Anterior cingulate cortex (tissue), 58 donors: ENCODE measurements at places on chromosomes 6 and 20.
A peak's percentile ranks its signal among the peaks of the same experiment; 100 is the strongest.

DNA sequence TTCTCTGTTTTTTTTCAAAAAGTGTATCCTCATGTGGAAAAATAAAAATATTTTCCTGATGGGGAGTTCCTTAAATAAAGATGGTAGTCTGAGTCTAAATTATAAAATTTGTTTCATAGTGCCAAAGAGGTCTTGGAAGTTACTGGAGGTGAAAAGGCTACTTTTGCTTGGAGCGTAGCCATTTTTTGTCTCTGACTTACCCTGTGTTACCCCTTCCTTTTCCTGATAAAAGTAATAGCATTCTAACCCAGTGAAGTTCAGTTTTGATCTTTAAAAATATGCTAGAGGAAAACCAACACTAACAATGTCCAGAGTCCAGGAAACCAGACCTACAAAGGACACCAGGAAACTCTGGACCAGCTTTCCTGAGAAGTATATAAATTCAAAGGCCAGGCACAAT is 112.2 kb upstream of the FOXO3 start:
- no peak for DNase-seq

DNA sequence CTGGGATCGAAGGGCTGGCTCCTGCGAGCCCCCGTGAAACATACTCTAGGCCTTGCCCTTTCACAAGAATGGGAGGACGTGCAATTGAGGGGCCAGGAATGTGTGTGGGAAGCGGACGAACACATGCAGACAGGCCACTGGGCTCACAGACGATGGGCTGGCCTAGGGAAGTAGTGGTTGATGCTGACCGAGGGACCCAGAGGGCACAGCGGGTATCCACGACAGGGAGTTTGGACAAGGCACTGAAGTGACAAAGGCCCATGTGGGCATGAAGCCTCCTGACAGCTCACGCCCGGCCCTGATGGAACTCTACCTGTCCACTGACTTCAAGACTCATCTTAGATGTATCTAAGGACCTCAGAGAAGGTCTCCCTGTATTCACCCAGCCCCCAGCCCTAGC is 52.2 kb downstream of the MYH7B start:
- DNase-seq, result no peak

- no peak for DNase-seq
Measured at GRCh38 chr6:116872771-116873170, 4.3 kb upstream of the RFX6 start.

GRCh38 chr6:105091140-105091829 is 88.5 kb downstream of the POPDC3 start:
- DNase-seq, result no peak

DNA sequence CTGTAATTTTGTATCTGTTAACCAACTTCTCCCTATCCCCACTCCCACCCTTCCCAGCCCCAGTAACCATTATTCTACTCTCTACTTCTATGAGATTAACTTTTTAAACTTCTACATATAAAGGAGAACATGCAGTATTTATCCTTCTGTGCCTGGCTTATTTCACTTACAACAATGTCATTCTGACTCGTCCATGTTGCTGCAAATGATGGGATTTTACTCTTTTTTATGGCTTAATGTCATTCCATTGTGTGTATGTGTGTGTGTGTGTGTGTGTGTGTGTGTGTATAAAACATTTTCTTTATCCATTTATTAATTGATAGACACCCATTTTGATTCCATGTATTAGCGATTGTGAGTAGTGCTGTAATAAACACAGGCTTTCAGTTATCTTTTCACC is 76.1 kb downstream of the COL19A1 start:
- no peak for DNase-seq

- DNase-seq, result no peak
Measured at GRCh38 chr6:11747021-11747420, 31.6 kb downstream of the ADTRP start.

- DNase-seq, result no peak
Measured at GRCh38 chr6:143009851-143010250, 50.8 kb upstream of the AIG1 start.

DNA sequence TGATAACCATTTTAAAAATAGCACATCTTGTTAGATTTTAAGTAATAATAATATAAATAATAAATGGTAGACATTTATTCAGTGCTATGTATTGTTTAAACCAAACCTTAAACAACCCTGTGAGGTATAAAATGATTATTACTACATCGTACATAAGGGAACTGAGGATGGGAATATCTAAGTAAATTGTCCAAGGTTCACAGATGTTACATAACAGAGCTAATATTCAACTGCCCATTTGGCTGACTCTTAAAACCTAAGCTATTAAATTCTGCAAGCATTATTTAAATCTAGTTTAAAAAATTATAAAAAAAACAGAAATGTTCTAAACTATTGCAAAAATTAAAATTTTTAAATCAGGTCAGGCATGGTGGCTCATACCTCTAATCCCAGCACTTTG is 175.1 kb downstream of the COL19A1 start:
- no peak for DNase-seq

GRCh38 chr6:132995009-132995408 is 180.6 kb downstream of the RPS12 start:
- DNase-seq, result no peak

DNA sequence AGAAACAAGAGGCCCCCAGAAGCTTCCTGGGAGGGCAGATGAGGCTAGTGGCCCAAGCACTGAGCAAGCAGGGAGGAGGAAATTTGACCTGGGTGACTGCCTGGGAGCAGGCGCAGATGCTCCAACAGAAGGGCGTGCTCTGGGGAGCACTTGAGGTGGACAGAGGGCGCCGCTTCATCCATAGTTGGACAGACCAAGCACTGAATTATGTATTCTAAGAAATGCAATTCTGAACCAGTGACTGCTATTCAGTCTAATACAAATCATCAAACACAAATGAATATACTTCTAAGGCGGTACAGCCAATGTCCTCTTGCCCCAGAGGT is 28.7 kb upstream of the IRF4 start:
- DNase-seq, result no peak

DNA sequence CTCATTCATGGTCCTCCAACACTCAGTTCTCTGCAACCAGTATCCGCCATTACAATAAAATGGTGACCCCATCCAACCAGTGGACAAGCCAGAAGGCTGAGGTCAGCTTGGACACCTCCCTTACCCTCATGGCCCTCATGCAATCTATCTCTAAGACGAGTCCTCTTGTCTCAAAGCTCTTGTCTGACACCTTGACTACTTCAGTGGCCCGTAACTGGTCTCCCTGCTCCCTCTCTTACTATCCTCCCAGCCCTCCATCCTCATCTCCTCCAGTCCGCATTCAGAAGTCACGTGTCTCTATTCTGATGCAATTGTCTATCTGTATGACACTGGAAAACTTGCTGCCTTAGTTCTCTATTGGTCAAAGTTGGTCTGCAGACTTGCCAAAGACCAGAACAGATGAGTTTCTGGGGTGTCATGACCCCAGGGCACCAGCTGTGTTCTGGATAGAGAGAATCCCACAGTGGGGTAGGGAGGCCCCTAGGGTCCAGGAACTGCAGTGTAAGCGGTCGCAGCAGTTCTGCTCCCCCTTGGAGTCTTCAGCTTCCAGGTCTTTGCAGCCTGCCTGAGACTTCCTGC is 59.6 kb upstream of the RNF24 start:
- DNase-seq, result no peak

DNA sequence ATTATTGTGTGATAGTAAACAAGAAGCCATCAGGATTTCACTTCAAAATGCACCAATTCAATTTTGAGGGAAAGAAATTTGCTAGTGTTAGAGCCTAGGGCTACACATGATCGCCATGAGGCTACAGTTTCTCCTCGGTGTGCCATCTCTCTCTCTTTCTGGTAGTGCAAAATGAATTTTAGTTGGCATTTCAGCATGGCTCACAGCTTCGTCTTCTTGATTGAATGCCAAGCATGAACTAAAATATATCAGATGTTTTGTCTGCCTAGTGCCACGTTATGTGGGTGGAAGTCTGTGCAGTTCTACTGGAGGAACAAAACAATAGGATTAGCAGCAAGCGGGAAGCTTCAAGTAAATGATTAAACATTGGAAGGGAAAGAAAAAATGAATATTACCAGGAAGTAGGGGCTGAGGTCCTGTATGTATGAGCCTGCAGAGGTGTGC is 6.8 kb upstream of the MRAP2 start:
- no peak for DNase-seq

DNA sequence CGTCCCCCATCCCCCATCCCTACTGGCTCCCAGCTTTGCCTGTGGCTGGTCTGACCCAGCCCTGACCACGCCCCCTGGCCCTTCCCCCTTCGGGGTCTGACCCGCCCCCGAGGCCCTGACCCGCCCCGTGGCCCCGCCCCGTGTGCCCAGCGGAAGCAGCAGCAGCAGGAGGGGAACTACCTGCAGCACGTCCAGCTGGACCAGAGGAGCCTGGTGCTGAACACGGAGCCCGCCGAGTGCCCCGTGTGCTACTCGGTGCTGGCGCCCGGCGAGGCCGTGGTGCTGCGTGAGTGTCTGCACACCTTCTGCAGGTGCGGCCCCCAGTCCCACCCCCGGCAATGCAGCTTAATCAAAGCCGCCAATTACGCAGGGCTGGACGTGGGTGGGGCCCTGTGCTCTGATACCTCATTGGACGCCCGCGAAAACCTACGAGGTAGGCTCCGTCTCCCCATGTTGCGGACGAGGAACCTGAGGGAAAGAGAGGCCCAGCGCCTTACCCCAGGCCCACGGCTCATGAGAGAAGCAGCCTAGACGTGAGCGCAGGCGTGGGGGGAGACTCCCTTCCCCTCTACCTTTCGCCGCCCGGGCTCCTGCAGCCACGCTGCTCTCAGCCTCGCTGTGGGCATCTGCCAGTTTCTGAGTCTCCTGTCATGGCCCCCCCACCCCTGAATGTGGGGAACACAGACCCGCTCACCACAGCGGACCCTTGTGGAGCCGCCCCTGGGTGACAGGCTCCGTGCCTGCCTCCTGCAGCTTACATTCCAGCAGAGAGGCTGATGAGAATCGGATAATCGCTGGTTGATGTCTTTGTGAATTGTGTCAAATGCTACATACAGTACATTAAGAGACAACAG is 12.8 kb downstream of the RBCK1 start:
- DNase-seq, result no peak

DNA sequence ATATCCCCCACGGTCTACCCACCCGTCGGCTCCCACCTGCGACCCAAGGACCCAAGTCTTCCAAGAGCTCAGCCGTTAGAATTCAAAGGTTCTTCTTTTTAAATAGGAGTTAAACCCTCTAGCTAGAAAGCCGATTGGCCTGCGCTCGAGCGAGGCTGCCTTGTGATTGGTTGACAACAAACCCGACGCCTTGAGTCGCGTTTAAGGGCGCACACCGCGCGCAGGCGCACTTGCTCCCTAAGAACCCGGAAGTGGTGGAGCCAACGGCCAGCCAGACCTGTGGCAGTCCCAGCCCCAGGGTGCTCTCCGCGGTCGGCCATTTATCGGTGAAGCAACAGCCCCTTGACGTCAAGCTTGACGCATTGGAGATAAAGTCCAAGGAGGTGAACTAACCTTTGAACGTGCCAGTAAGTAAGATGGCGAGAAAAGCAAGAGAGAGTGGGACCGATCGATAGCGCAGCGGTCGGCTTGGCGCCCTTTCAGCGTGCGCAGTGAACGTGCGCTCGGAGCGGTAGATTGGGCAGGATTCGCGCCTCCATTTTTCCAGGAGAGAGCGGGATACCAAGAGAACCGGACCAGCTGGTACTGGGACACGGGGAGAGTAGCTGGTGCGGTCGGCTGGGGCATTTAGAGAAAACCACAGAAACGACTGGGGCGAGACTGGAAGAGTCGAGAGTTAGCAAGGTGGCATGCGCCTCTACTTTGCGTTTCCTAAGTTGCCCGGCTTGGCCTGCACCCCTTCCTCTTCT is at the start of the genes AURKA and CSTF1:
TSS of gene AURKA (minus strand) at position 84 of the 749 bp plus-strand sequence. CDS start 4,018 bp downstream, outside the sequence.
TSS of gene CSTF1 (plus strand) at position 514 of the 749 bp plus-strand sequence. CDS start 2,908 bp downstream, outside the sequence.
- peak; percentile 99 for DNase-seq

- DNase-seq, result no peak
Measured at GRCh38 chr20:21190869-21191268, 65.0 kb downstream of the KIZ start.

DNA sequence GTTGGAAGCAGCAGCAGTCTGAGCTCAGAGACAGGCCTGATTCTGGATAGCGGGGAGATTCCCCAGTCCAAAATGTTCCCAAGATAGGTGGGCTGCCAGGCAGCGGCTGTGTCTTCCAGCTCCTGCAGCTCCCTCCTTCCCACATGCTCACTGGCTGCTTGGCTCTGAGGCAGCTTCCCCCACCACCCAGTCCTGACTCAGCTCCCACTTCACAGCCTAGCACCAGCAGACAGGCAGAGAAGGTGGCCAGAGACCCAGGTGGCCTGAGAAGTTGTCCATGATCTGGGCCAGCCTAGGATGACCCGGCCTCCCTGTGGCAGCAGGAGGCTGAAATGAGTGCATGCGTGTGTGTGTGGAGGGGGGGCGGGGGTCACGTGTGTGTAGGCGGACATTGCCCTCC is 94.9 kb downstream of the MDGA1 start:
- DNase-seq, result no peak

- DNase-seq, result no peak
Measured at GRCh38 chr20:37534401-37535157, 6.9 kb upstream of the BLCAP start.

GRCh38 chr6:125886021-125886420 is 70.5 kb upstream of the HINT3 start:
- no peak for DNase-seq

- DNase-seq, result no peak
Measured at GRCh38 chr6:26501482-26501986, 1.4 kb downstream of the BTN1A1 start.

DNA sequence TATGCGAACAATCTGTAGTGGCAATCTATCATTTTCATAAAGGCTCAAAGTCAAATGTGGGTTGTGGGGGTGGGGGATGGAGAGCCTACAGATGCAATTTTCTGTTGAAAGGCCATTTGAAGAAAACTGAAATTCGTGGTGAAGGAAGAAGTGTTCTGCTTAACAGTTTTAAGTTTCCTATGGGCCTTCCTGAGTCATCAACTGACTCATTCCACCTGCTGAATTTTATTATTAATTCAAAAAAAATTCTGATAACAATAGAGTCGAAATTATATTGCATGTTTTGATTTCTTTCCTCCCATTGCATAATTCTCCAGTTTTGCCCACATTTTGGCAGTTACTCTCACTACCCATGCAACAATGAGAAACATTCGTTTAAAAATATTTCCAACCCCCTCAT is 622.3 kb upstream of the ARID1B start:
- no peak for DNase-seq

DNA sequence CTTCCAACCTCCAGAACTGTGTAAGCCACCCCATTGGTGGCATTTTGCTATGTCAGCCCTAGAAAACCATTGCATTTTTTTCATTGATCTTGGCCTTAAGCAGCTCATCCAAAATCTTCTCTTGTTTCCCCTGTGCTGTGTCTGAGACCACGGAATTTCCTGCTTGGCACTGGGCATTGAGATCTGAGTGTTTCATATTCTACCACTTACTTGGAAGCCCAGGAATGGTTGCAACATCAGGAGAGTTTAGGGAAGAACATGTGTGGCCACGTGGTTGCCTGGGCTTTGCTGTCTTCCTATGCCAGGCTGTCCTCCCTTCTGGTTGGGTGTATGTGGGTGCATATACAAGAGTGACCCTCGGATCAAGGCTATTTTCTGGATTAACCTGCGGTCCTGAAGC is 139.3 kb upstream of the PMEPA1 start:
- no peak for DNase-seq
